ENCODE measurements at places on chromosomes 5 and 9.

DNA sequence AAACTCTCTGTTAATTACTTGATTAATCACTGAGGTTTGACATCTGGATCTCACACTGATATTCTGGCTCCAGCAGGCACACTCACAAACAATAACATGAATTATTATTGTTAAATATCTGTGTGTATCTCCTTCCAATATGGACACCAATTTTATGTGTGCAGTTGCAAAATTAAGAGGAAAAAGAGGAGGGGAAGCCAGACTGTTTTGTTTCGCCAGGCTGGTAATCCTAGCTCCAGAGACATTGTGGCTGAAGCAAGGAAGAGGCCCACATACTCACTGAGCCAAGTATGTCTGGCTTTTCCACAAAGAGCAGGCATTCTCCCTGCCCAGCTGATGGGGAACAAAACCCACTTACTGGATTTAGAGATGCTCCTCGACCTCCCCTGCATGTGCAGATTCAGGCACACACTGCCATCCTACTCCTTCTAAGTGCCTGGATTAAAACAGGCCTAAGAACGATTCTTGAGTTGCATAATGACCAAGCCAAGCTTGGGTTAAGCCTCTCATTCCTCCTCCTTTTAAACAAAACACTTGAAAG lies 181.9 kb downstream of the ESM1 start:
- DNase-seq: no peak

GRCh38 chr5:45264447-45264846 lies 431.7 kb downstream of the HCN1 start:
- DNase-seq: no peak

DNA sequence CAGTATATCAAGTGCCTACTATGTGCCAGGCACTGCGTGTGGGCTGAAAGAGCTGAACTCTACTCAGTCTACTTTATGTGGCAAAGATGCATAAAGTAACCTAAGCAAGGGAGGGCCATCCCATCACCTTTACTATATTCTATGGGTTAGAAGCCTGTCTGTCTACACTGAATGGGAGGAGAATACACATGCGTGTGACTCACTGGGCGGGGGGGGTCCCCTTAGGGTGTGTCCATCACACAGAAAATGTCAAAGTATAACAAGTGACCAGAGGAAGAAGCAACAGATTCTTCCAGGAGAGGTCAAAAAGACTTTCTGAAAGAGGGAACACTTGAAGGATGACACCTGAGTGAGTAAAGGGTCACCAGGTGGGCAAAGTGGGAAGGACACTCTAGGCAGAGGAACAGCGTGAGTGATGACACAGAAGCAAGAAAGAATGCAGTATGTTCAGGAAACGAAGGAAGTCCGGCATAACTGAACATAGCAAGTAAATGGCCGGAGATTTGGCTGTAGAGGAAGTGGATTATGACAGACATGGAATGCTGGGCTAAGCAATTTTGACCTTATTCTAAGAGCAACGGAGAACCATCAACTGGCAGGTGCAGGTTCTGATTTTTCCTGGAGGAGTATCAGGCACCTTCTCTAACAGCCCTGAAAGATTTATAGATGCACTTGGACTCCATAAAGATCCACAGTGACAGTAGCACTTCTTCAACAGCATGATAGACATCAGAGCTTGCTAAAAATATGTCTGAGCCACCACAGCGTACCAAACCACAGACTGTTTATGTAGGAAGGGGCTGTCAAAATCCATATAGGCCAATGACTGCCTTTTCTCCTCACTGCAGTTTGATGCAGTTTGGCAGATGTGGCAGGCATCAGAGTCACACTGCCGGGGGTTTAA lies 8.0 kb upstream of the WHRN start:
- no peak for DNase-seq

DNA sequence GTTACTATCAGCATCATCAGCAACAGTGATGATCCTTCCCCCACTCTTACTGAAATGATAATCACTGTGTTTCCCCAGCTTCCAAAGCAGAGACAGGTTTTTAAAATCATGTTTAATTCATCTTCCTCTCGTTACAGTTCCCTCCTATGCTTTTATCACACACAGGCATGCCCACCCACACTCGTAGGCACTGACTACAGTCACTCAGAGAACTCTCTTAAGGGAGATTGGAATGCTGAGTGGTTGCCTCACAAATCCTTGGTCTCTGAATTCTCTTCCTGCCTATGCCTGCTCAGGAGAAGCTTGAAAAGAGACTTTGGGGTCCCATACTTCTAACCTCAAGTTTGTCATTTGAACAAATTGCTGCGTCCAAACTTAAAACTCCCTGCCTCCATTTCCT lies 179.2 kb downstream of the FRMD3 start:
- DNase-seq: no peak

- no peak for DNase-seq
Observed at GRCh38 chr9:21316032-21316842, 11.1 kb upstream of the IFNA5 start.

DNA sequence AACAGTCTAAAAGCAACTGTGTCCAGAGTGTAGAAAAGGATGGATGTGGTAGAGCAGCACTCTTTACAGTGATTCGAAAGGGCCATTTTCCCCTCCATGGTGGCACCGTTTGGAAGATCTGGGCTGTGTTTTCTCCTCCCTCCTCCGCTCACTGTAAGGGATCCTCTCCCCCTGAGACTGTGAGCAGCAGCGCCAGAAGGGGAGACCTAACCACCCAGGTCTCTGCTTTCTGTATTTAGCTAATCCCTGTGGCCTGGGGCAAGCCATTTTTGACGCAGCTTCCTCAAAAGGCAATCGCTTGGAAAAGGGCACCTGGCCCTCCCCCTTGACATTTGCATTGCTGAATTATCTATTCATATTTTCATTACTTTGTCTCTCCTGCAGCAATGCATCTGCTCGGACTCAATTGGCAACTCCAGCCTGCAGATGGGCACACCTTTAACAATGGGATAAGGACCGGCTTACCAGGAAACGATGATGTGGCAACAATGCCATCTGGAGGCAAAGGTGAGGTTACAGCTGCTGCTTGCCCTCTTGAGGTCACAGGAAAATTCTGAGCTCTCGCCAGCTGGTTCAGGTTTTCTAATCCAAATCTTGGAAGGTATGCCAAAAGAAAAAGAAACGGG lies 244.3 kb upstream of the WWC1 start:
- peak; percentile 14 for DNase-seq

- DNase-seq: no peak
Observed at GRCh38 chr5:14464671-14465070, 116.9 kb upstream of the OTULINL start.

GRCh38 chr5:168992687-168993086 lies 308.3 kb downstream of the SLIT3 start:
- DNase-seq: no peak

DNA sequence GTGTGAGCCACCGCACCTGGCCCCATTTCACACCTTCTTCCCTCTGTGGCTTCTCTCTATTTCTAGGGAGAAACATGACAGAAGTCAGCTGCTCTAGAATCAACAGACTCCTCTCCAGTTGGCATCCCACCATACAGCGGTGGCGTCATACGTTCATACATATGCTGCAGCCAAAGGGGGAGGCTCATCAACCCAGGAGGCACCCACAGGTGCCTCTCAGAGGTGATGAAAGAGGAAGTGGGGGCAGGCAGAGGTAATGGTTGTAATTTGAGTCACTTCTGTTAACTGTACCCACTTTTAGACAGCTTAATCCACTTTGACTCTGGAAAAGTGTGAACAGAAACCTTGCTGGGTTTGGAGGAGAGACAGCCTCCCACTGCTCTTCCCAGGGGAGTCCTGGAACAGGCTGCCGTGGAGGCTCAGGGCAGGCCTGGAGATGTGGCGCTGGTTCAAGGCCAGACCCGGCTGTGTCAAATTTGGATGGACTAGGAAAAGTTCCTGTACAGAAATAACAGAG lies 47.3 kb upstream of the SUB1 start:
- no peak for DNase-seq

DNA sequence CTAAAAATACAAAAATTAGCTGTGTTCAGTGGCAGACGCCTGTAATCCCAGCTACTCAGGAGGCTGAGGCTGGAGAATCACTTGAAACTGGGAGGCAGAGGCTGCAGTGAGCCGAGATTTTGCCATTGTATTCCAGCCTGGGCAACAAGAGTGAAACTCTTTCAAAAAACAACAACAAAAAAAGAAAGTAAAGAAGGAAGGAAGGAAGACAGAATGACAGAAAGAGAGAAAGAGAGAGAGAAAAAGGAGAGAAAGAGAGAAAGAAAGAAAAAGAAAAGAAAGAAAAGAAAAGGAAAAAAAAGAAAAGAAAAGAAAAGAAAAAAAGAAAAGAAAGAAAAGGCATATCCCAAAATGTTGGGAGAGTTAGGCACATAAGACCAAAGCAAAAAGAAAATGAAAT lies 278.6 kb downstream of the CDH18 start:
- no peak for DNase-seq

GRCh38 chr9:33082538-33083326 lies 6.3 kb upstream of the SMU1 start:
- DNase-seq: no peak

GRCh38 chr9:101119206-101119819 lies 90.8 kb downstream of the PLPPR1 start:
- no peak for DNase-seq
